ENCODE measurements at places on chromosomes 13 and 19.

- no peak for DNase-seq
These were observed 276.8 kb downstream of the TEX29 start for GRCh38 chr13:111597191-111597611.

DNA sequence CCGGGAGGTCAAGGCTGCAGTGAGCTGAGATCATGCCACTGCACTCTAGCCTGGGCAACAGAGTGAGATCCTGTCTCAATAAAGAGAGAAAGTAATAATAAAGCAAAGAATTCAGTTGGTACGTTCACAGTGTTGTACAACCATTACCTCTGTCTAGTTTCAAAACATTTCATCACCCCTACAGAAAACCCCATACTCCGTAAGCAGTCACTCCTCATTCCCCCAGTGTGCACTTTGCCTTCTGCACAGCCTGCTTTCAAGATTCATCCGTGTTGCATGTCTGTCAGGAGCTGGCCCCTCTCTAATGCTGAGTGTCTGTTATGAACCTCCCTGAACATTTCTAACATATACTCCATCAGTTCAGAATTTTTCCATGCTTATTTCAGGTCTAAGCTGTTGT lies 9.4 kb downstream of the POLD1 start:
- DNase-seq: no peak

DNA sequence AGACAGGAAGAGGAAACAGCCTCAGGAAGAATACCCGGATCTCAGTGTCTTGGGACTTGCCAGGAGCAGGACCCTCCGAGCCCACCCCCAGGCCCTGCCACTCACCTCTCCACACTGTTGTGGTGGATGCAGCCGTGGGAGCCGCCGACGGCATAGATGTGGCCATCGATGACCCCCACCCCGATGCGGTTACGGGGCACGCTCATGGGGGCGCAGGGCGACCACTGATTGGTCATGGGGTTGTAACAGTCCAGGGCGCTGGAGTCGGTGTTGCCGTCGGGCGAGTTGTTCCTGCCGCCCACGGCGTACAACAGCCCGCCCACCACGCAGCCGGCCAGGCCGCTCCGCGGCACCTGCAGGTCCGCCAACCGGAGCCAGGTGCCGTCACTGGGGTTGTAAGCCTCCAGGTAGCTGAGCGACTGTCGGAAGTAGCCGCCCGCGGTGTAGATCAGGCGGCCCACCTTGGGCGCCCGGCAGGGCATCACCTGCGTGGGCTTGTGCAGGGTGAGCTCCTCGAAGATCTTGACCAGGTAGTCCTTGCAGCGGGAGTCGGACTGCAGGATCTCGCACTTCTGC lies 11.6 kb downstream of the KEAP1 start:
- DNase-seq: no peak

- DNase-seq: no peak
These were observed 49.2 kb upstream of the RGCC start for GRCh38 chr13:41408121-41408520.

DNA sequence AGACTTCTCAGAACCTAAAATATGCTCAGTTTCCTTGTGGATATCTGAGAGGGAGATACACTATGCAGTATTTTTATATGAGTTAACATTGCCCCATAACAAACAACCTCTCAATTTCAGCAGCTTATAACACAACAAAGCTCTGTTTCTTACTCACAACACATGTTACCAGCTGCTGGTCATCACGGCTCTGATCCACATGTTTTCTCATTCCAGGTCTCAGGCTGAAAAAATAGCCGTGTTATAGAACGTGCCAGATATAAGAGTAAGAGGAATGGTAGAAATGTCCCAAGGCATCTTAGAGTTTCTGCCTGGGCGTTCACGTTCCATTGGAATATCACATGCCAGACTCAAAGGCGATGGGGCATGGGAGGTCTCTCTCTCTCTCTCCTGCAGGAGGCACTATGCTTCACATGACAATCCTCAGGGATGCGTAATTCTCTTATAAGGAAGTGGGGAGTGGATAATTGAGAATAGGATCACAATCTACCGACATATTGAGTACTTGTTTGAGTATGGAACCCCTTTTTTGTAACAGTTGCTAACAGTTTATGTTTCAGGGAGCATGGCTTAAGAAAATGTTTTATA lies 246.6 kb downstream of the NHLRC3 start:
- DNase-seq: no peak

- no peak for DNase-seq
These were observed 757 bp upstream of the LMNB2 start for GRCh38 chr19:2457394-2458037.

GRCh38 chr19:17357724-17358123 lies 19.4 kb downstream of the PLVAP start:
- DNase-seq: no peak

GRCh38 chr13:111347438-111347837 lies 27.0 kb downstream of the TEX29 start:
- peak; percentile 47 for DNase-seq

- DNase-seq: no peak
These were observed 414.2 kb upstream of the MIR17HG start for GRCh38 chr13:90933097-90933826.

DNA sequence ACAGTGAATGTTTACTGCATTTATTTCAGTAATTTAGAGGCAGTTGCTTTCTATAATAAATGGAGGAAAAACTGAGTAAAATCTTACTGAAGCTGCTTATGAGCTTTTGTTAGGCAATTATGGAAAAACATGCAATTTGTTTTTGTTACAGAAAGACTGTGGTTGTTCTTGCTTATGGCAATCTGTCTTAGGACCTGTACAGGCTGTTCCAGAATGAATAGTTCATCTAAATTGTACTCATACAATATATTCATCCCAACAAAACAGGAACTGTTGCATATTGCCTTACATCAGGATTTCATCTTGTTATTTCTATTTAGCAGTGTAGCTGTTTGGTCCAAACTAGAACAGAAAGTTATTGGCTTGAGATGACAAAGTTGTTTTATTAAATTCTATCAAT lies 199.2 kb downstream of the NALCN start:
- DNase-seq: no peak

DNA sequence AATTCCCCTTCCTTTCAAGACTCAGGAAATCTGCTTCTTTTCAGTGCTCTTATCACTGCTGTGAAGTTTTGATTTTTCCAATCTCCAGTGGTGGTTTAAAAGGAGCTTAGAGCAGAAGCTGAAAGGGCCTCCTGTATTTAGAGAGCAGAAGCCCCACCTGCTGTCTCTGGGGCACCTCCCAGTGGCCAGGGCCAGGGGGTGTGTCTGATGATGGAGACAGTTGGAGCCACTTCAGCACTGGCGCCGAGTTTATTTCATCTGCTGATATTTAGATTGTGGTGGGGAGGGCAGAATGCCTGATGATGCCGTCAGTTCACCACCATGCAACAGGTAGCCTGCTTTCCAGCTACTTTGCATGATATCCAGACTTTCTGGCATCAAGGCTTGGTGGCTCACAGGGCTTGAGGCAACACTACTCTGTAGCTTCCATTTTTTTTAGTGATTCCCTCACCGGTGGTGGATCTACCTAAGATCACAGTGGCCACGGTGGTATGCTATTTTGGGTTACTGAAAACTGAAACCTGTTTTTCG lies 371.9 kb downstream of the KCNRG start:
- no peak for DNase-seq

DNA sequence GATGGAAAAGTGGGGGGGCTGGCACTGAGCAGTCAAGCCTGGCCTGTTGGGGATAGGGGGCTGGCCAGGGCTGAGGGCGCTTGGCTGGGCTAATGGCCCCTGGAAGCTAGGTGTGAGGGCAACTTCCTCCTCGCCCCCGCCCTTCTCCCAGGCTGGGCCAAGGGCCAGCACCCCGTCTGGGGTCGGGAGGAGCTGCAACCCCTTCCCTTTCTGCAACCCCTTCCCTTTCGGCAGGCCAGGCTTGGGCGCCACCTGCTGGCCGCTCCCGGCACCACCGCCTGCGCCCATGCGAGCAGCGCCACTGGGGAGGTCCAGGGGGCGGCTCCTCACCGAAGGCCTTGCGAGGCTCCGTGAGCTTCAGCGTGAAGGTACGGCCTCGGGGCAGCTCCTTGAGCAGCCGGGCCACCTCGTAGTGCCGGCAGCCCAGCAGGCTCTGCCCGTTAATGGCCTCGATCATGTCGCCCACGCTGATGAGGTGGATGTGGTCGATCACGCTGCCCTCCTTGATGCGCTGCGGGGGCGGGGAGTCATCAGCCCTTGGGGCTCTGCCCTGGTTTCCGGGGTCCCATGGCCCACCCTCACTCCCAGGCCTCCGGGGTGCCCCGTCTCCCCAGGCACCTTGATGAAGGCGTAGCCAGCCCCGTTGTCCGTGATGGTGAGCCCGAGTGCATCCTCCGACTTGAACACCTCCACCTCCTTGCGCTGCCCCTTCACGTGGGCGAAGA lies 5.0 kb upstream of the PTGER1 start:
- no peak for DNase-seq

DNA sequence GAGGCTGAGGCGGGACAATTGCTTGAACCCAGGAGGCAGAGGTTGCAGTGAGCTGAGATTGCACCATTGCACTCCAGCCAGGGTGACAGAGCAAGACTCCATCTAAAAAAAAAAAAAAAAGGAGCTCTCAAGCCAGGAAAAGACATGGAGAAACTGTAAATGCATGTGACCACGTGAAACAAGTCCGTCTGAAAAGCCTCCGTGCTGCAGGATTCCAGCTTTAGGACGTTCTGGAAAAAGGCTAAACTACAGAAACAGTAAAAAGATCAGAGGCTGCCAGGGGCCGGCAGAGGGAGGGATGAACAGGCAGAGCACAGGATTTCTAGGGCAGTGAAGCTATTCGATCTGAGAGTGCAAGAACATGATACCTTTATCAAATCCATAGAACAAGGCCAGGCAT lies 40.7 kb upstream of the NDUFS7 start:
- no peak for DNase-seq

DNA sequence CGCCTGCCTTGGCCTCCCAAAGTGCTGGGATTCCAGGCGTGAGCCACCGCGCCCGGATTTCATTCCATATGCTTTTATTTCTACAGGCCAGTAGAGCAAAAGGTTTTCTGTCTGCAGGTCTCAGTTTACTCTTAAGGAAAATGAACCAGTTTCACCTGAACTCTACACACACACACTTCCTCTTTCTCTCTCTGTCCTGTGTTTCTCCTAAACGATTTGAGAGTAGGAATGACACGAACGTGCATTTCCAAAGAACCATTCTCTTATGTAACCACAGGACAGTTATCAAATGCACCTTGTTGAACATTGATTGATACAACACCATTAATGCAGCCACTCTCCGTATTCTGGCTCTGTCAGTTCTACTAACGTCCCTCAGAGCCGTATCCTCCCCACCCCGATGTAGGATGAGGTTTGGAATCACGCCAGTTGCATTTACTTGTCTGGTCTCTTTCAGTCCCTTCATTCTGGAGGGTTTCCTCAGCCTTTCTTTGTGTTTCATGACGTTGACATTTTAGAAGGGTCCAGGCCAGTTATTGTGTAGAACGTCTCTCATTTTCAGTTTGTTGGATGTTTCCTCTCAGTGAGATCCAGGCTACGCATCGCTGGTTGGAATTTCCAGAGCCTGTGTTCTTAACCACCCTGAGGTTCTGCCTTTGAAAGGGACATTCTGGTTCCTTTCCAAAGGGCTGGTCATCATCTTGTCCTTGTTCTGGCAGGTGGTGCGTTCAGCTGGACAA lies 36.0 kb downstream of the BICRA start:
- DNase-seq: no peak

GRCh38 chr19:10021863-10022262 lies 8.6 kb downstream of the RDH8 start:
- DNase-seq: no peak
